ENCODE measurements at places on chromosomes 5 and 9.
A peak's percentile ranks its signal among the peaks of the same experiment; 100 is the strongest.

GRCh38 chr5:56639476-56639875 lies 175.9 kb upstream of the MAP3K1 start:
- DNase-seq: peak; percentile 84

- no peak for DNase-seq
These were observed 6.6 kb downstream of the FBXW11 start for GRCh38 chr5:171999877-172000276.

DNA sequence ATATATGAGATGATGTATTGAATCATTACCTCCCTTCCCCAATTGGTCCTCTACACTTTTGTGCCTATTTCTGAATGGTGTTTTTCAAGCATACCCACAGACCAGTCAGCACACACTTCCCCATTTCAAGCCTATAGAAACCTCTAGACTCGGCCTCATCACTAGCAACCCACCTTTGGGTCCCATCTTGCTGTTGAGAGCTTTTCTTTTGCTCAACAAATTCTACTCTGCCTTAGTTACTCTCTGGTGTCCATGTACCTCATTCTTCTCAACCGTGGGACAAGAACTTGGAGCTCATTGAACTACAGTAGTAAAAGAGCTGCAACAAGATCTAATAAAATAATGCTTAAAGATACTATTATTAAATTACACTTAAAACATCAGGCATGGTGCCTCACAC lies 49.0 kb upstream of the KDM4C start:
- no peak for DNase-seq

- DNase-seq: peak; percentile 87
These were observed 67.6 kb upstream of the SELENOP start for GRCh38 chr5:42879291-42879690.

DNA sequence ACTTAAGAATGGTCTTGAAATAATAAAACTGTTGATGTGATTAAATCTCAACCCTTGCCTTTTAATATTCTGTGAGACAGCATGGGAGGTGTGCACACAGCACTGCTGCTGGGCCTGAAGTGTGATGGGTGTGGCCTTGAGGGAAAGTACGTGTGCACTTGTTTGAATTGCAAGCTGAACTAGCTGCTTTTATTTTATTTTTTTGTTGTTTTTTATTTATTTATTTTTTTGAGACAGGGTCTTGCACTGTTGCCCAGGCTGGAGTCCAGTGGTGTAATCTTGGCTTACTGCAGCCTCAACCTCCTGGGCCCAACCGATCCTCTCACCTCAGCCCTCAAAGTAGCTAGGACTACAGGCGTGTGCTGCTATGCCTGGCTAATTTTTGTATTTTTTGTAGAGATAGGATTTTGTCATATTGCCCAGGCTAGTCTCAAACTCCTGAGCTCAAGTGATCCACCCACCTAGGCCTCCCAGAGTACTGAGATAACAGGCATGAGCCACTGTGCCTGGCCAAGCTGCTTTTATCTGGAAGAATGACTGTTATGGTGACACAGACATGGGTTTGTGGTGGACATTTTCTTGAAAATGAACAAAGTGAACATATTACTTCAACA lies 58.9 kb downstream of the GPR107 start:
- DNase-seq: no peak

DNA sequence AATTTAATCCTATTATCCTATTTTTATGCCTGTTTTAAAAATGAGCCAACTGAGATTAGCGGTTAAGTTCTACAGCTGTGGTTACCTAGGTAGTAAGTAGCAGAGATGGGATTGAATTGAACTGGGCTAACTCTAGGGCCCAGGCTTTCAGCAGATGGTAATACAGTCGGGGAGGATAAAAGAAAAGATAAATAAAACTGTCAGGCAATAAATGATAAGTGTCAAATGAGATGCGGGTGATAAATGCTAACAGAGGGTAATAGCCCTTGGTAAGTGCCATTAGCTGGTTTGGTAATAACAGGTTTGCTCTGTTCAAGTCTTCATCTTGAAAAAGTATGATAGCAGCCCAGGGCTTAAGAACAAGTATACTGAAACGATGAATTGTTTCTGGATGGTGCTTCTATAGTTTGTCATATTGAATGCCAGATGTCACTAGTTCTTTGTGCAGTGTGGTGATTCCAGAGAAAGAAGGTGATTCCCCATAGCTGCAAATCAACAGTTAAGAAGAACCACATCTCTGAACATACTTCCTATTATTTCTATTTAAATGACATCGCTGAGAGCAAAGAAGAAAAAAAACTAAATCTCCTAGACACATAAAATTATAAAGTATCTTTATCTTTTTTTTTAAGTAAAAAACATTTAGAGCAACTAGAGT lies 360.8 kb upstream of the PANK3 start:
- DNase-seq: no peak

DNA sequence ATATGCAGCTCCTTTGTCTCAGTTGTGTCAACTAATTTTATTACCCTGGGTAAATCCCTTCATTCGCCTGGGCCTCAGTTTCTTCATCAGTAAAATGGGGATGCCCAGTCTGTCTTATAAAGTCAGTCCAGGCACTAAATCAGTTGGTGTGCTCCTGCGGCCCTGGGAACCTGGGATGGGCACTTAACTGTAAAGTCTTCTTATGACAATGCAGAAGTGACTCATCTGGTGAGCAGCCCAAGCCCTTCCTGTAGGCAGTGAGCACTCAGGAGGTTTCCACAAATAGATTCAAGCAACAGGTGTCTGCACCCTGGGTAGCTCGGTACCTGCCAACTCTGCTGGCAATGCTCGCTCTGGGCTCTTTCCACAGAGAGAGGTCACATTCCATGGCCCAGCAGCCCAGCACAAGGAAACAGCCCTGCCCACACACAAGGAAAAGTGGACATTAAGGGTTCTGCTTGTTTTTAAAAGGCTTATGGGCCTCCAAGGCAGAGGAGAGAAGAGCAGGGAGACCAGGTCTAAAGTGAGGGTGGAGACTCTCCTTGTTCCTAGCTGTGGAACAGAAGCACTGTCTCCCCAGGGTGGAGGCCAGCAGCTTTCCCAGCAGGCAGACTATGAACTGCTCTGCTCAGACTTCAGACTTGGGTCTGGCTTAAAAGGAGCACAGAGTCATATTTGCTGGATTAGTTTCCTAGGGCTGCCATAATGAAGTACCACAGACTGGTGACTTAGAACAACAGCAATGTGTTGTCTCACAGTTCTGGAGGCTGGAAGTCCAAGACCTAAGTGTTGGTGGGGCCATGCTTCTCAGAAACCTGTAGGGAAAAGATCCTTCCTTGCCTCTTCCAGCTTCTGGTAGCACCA lies 89.7 kb upstream of the ADRA1B start:
- DNase-seq: peak; percentile 7

- DNase-seq: no peak
These were observed 2.9 kb downstream of the DPH7 start for GRCh38 chr9:137575716-137576411.

DNA sequence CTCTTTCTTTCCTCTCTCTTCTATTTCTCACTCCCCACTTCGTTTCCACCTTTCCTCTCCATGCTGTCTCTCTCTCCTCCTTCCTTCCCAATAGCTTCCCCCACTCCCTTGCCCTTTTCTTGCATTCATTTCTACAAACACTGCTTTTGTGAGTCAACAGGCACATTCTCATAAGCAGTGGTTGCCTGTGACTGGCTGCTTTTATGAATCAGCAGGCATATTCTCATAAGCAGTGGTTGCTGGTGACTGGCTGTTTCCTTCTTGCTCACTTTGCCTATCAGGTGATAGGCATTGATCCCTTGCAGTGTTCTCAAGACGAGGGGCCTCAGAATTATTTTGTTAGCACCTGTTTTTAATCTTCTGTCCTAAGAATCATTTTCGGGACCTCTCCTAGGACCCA lies 116.1 kb upstream of the ACTBL2 start:
- DNase-seq: no peak

DNA sequence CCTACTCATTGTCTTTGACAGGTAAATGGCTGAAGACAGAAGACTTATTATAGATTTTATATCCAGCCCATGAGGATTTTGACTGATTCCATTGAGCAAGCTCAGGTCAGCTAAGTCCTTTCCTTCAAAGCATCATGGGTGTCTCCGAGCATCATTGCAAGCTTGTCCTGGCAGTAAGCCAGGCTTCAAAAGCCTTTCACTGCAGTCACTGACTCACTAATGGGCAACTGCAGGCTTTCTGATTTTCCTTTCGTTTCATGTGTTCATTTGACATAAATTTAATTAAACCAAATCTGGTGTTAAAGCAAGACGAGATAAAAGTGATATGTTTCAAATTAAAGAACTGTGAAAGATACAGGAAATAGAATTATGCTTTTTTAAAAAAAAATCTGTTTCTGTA lies 426.2 kb downstream of the ANXA1 start:
- DNase-seq: peak; percentile 5

GRCh38 chr5:151556806-151557205 lies 34.3 kb downstream of the FAT2 start:
- DNase-seq: no peak

DNA sequence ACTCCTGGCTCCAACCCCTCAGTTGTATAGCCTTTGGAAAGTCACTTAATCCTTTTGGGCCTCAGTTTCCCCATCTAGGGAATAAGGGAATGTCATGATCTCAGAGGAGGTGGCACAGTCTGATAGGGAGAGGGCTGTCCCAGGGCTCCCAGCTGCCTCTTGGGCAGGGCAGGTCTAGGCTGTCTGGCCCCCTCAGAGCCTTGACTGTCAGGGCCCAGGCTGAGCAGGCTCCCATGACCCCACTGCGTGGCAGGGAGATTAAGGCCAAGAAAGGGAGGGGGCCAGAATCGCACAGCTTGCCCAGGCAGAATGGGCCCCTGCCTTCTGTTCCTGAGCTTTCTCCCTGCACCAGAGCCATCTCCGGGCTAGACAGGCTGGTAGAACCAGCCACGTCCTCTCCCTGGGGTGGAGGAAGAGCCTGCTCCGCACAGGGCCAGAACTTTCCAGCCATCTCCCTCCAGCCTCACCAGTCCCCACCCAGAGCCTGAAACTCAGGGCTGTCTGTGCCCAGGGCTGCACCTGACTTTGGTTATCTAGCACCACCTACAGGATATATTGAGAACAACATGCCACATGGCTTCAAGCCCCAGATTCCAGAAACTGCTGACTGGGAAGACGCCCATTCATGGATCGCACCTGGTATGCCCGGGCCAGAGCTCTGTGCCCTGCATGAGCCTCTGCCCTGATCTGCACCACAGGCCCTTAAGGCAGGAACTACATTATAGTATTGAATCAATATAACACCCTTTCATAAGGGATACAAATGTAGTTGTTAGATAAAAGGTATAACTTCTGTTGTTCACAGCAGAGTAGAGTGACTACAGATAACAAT lies 32.1 kb downstream of the NAIF1 start:
- peak; percentile 86 for DNase-seq

DNA sequence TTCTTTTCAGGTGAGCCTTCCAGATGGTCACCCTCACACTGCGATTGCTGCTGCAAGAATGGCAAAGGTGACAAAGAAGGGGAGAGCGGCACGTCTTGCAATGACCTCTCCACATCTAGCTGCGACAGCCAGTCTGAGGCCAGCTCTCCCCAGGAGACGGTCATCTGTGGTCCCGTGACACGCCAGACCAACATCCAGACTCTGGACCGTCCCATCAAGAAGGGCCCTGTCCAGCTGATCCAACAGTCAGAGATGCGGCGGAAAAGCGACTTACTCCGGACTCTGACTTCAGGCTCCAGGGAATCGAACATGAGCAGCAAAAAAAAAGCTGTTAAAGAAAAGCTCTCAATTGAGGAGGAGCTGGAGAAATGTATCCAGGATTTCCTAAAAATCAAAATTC lies 303.0 kb downstream of the KCTD16 start:
- DNase-seq: no peak

DNA sequence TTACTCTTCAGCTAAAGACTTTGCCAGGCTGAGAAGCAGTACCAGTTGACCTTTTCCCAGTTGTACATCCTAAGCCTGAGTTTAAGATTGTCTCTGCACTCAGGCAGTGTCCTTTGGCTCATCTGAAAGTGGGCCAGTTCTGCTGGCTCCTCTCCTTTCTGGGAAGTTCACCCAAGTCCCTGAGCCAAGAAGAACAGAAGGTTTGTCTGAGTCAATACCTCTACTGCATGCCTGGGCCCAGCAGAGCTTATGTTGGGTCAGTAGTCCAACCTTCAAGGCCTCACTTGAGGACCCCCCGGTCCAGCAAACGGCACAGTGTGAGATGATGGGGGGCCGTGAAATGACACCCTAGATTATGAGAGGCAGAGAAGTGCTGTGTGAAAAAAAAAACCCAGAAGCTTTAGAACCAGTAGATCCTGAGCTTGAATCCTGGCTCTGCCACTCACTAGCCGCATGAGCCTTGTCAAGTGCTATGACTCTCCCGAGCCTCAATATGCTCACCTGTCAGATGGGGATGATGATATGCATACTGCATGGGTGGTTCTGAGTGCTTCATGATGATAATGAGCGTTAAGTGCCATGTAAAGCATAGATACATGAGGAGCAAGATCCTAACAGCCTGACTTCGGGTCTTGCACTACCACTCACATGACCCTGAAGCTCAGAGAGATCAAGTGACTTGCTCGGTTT lies 156.0 kb downstream of the MACROH2A1 start:
- DNase-seq: no peak

DNA sequence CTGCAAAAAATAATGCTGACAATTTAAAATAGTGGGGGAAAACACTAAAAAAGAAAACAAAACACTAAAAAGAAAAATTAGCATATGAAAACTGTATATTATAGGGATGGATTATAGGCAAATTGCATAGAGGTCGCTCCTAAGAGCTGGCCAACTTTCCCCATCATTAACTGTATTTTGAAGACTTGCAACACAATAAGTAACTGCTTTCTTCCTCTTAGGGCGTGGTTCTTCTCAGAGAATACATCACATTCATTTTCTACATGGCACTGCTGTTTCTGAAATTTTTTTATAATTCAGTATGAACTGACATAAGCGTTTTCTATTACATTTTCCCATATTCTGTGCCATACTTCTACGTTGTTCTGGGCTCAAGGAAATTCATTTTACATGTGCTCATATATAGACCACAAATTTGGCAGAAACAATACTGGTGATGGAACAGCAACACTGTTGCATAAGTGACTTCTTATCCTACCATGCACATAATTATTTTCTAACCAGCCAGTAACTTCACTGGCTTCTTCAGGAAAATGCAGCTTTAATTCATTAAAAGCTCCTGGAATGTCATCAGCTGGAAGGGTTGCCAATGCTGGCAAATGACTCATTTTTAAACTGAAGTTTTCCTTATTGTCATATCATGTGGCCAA lies 171.2 kb upstream of the DMAC1 start:
- DNase-seq: no peak

GRCh38 chr9:69674112-69674685 lies 2.0 kb upstream of the APBA1 start:
- DNase-seq: no peak

GRCh38 chr5:139658928-139659667 lies 10.9 kb downstream of the CXXC5 start:
- no peak for DNase-seq

- no peak for DNase-seq
These were observed 126.1 kb downstream of the SV2C start for GRCh38 chr5:76209297-76209696.

All from large intestine (tissue), 12 donors.